ENCODE measurements at places on chromosomes 12 and 14. TPM values are rescaled to one million over a fixed set of nuclear protein-coding genes. Genes with fewer than 3 reads are reported as not detected.

The ACSM4 gene
- polyA plus RNA-seq = not detected

The SMIM41 gene
- not detected for polyA plus RNA-seq

The CCDC177 gene
- polyA plus RNA-seq = not detected

The KLRD1 gene
- polyA plus RNA-seq = 2.6 TPM

The FGD4 gene
- polyA plus RNA-seq = 0.34 TPM

The SLC10A1 gene
- not detected for polyA plus RNA-seq
